Activated T-cell treated with anti-CD3 and anti-CD28 coated beads, Interleukin-2, amount 50 U/mL, for 72 hours (primary cell): ENCODE measurements at places on chromosomes 11 and 22. TPM values are rescaled to one million over a fixed set of nuclear protein-coding genes. Genes with fewer than 3 reads are reported as not detected.

GRCh38 chr11:17673951-17674350 is 45.4 kb upstream of the MYOD1 start:
- DNase-seq = no peak

DNA sequence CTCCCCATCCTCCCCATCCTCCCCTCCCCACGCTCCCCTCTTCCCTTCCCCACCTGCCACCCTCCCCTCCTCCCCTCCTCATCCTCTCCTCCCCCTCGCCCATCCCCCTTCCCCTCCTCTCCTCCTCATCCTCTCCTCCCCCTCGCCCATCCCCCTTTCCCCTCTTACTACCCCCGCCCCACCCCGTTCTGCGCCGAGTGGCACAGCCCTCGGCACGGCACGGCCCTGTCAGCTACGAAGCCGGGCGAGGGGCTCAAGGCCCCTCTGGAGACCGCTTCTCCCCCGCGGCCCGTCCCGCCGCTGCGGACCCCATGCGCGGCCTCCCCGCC is 449.9 kb downstream of the OPCML start:
- no peak for DNase-seq

GRCh38 chr11:12761029-12761428 is 86.8 kb downstream of the TEAD1 start:
- no peak for DNase-seq

- no peak for DNase-seq
Measured at GRCh38 chr11:88119561-88119960, 55.7 kb downstream of the RAB38 start.

Gene SCGB1C1
- not detected for total RNA-seq
